ENCODE measurements at places on chromosomes 13 and 19.

DNA sequence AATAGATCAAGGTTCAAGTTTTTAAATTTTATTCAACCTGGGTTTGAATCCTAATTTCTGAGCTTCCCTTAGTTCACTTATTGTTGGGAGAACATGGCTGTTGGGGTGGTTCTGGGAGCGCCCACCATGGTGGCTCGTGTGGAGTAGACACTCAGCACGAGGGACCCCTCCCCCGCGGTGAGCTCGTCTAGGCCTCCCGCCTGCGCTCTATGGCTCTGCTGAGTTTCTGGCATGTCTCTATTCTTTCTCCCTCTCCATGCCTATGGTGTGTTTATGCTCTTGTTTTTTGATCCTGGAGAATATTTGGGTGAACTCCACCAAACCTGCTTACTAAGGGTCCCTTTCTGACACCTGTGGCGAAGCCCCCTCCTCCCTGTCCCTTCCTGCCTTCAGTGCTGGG lies 1.6 kb upstream of the EPN1 start:
- DNase-seq: no peak

DNA sequence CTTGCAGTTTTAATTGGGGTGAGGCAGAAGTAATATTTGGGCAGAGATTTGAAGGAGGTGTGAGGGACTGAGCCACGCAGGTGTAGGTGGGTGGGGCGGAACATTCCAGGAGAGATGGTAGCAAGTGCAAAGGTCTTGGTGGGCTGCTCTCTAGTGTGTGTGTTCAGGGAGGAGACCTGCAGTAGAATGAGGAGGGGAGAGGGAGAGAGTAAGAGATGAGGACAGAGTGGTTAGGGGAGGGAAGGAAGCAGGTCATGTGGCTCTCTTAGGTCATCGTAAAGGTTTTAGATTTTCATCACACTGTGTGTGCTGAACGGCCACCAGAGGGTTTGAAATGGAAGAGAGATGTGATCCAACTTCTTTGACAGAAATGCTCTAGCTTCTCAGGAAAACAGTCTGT lies 33.5 kb downstream of the WASF3 start:
- no peak for DNase-seq

- DNase-seq: no peak
Measured at GRCh38 chr13:43831088-43831487, 44.3 kb upstream of the ENOX1 start.

DNA sequence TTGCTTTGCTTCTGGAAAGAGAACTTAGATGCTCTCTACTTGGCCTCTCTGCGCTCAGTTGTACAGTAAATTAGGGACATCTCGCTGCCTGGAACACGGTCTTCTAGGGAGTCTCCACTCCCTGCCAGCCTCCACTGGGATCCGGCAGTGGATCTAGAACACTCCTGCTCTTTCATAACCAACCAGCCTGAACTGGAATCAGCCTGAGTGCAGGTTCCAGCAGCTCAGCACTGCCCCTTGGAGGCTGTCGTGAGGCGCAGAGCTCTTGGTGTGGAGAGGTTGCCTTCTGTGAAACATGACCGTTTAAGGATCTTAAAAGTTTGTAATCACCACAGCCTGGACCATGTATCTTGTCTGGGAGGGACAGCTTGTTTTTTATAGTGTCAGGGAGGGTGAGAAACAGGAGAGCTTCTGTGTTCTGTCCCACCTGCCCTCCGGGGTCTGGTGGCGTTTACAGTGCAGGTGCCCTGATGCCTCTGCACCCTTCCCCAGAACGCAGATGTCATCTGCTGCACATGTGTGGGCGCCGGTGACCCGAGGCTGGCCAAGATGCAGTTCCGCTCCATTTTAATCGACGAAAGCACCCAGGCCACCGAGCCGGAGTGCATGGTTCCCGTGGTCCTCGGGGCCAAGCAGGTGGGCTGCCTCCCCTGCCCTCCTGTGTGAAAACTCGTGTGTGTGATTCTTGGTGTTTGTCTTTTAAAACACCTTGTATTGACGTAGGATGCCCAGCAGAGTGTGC lies 24.8 kb downstream of the UPF1 start:
- DNase-seq: no peak

DNA sequence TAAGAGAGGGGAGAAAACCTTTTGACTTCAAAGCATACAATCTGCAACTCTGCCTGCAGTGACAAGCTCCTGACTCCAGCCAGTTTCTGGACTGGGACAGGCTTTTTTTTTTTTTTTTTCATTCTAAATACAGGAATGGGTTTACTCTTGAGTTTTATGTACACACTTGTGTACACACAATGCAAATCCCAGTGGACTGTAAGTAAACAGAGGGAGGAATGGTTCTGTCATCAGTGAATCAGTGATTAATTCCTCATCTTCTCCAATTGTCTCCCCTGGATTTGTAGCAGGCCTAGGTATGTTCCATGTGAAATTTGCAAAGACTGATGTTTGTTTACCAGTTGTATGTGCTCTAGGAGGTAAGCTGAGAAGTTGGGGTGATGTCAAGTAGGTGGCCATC lies 184.8 kb downstream of the SHISA2 start:
- DNase-seq: no peak

GRCh38 chr19:17775991-17776803 lies 18.7 kb upstream of the B3GNT3 start:
- DNase-seq: no peak

DNA sequence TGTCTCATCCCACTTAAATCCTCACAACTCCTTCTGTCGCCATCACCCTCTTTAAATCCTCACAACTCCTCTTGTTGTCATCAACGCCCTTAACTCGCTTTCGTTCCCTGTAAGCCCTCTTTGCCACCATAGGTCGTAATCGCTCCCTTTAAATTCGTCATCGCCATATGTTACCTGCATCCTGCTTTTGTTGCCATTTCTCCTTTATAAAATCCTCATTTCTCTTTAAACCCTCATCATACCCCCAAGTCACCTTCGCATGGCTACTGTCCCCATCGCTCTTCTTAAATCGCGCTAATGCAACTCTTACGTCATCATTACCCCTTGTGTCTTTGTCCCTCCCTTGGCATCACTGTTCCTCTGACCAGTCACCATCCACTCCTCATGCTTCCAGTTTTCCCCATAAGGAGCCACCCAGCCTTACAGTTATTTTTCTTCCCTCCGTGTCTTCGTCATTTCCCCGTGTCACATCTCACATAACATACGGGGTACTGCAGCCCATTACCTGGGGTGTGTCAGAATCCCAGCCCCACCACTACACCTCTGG lies 539 bp downstream of the PLD3 start:
- DNase-seq: no peak

GRCh38 chr19:40144151-40144550 lies 47.1 kb upstream of the MAP3K10 start:
- no peak for DNase-seq

DNA sequence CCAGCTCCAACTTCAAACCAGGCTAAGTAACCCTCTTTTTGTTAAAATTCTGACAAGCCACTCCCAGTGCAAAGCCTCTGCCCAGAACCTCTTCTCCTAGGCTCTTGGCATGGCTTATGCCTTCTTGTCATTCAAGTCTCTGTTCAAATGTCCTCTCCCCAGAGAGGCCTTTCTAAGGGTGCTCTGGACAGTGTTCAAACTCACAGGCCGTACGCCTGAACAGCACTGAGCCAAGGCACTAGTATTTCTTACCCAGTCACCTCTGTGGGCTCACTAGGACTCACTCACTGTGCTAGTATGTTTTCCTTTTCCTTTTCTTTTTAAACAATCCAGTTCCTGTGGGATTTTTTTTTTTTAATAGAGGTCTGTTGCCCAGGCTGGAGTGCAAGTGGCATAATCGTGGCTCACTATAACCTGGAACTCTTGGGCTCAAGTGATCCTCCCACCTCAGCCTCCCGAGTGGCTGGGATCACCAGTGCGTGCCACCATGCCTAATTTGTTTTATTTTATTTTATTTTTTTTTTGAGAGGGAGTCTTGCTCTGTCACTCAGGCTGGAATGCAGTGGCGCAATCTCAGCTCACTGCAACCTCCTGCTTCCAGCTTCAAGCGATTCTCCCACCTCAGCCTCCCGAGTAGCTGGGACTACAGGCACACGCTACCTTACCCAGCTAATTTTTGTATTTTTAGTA lies 2.3 kb upstream of the ASF1B start:
- no peak for DNase-seq

DNA sequence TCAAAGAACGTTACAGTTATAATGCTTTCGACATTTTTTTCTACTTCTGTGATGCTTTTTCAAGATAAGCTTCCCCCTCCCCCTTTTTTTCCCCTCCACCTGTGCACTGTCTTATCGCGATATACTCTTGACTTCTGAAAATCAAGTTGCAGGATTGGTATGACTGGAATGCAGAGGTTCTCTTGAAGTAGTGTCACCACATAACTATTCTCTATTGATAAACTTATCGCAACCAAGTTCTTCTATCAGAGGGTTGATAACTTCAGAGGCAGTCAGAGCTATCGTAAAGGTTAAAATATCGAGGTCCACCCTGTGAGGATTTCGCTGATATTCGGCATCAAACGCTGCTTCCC lies 820 bp downstream of the EID2 start:
- no peak for DNase-seq

DNA sequence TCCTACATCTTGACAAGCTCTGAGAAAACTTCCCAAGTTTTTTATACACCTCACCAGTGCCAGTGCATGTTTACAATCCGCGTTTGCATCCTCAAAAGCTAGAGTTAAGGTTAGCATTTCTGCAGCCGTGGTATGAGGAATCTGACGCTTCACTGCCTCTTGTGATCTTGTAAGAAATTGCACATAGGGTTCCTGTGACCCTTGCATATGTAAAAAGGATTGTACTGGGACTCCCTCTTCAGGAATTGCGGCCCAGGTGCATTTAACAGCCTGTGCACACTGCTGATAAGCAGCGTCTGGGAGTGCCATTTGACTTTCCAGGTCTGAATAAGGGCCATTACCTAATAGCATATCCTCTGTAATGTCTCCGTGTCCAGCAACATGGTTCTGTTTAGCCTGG lies 15.3 kb downstream of the FPR3 start:
- DNase-seq: no peak

GRCh38 chr13:60213236-60213744 lies 49.6 kb upstream of the DIAPH3 start:
- DNase-seq: no peak

- DNase-seq: no peak
Measured at GRCh38 chr13:114258589-114258988, 22.8 kb upstream of the UPF3A start.

- no peak for DNase-seq
Measured at GRCh38 chr19:15397782-15398181, 18.2 kb upstream of the AKAP8 start.

- DNase-seq: no peak
Measured at GRCh38 chr13:79289571-79289970, 116.5 kb downstream of the RBM26 start.

DNA sequence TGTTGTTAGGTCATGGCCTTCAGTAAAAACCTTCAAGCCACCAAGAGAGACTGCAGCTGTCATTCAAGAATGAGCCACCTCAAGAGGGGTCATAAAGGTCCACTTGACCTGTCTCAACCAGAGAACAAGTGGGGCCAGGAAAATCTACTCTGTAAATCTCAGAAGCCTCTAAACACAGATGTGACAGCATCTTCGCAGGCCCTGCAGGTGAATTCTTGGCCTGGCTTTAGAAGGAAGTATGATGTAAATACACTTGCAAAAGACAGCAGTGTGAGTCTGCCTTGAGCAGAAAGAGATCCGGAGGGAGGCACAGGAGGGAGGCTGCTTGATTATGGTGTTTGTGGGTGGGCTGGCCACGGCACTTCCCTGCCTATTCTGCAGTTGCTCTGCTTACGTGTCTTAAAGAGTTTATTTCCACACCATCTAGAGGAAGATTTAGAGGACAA lies 1082.9 kb downstream of the UQCRFS1 start:
- DNase-seq: no peak

- DNase-seq: no peak
Measured at GRCh38 chr13:104416973-104417372, 1350.8 kb upstream of the SLC10A2 start.

DNA sequence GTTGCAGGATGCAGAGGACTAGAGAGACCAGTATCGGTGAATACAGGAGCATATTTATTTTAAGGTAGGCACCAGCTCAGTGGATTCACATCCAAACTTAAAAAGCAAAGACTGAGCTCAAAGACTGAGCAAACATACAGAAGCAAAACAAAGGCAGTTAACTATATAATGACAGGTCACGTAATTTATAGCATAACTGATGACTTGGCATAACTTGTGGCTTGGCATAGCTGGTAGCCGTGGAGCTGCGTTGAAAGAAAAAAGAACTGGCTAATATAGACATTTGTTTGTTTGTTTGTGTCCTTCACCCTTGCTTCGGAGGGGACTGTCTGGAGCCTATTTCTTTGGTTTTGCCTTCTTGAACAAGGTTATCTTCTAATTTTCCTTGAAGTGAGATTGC lies 33.7 kb downstream of the ZNF493 start:
- DNase-seq: no peak

- no peak for DNase-seq
Measured at GRCh38 chr19:39335168-39335548, 685 bp downstream of the GMFG start.

DNA sequence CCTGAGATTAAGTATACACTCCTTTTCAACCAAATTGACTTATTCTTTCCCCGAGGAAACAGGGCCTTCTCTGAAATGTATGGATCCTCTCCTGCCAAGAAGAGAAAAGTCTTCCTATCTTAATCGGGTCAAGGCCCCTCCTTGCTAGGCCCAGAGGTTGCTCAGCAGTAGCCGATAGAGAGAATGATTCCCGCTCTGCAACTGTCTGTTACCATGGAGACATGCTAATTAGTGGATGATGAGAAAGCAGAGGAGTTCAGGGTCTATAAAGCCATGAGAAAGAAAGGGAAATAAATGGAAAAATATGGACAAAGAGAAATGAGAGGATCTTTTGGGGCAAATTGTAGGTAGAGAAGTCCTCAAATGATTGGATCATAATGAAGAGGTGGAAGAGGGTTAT lies 103.5 kb downstream of the POU4F1 start:
- DNase-seq: no peak

GRCh38 chr19:16571822-16572331 lies 338 bp downstream of the SLC35E1 start:
- DNase-seq: no peak

GRCh38 chr13:43766725-43767124 lies 20.0 kb downstream of the ENOX1 start:
- no peak for DNase-seq

DNA sequence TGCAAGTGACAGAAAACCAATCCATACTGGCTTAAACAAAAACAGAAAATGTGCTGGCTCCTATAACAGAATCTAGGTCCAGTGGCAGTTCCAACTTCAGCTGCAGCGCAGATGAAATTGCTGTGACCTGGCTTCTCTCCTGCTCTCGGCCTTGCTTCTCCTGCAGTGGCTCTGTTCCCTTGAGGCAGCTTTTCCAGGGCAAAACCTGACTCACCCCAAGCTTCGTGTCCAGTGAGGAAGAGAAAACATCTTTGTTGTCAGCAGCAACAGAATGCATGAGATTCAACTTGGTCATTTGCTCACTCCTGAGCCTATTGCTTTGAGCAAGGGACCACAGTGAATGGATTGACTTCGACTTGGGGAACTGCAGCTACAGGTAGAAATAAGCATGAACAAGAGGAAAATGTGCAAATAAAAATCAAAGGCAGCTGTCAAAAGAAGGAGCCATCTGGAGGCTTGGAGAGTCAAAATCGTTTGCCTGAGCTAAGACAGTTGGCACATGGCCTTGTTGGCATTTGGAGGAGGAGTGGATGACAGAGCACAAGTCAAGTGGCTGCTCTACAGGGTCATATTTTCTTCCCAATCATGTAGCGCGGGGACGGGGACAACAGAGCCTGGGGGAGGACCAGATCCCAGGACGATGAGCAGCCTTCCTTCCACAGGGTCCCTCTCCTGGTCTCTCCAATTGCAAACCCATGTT lies 523.4 kb downstream of the FGF9 start:
- no peak for DNase-seq
